MCF 10A (cell line): ENCODE measurements at places on chromosomes 4 and X. TPM values are rescaled to one million over a fixed set of nuclear protein-coding genes. Genes with fewer than 3 reads are reported as not detected.
A peak's percentile ranks its signal among the peaks of the same experiment; 100 is the strongest.

DNA sequence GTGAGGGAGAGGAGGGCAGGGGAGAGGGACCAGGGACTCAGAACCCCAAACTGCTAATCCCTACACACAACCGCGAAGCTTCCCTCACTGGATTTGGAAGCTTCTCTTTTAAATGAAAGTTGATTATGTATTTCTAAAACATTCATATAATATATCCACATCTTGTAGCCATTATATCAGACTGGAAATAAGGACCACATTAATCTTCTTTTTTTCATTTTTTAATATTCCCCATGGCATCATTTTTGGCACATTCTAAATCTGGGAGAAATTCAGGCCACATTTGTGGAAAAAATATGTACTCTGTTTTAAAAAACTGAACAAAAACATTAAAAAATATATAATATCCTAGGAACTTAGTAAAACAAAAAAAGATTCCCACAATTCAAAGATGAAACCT lies 97.8 kb downstream of the AFAP1 start:
- H3K27me3 ChIP-seq = no peaks in the 10 kb centered on the region
- no peak for DNase-seq
- H3K4me3 ChIP-seq = no peak overlapping the region
- peaks cover 29% of the 10 kb centered on the region for H3K36me3 ChIP-seq

DNA sequence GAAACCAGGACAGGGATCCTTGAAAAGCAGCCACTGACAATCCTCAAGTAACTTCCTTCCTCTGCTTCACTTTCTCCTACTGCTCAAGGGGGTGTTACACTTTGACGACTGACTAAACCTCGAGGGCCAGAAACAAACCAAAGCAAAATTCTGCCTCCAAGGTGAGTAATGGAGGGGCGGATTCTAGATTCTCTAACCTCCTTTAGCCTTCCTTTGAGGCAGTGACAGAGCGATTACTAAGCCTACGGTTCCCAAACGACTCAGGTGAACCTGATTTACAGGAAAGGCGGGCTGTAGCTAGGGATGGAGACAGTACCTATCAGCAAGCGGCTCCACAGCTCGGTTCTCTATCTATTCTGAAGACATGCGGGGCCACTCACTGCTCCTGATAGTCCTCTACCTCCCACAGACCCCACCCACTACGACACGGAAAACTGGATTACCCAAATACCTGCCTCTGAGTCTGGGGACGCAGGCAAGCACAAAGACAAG lies 487 bp downstream of the TBCK start:
- H3K4me3 ChIP-seq = no peak overlapping the region
- H3K4me1 ChIP-seq = peaks cover 25% of the 10 kb centered on the region
- no peaks in the 10 kb centered on the region for H3K27me3 ChIP-seq
- DNase-seq = peak; percentile 54

GRCh38 chrX:11341274-11342201 lies 48.3 kb downstream of the AMELX start:
- peaks cover 21% of the 10 kb centered on the region for H3K27me3 ChIP-seq
- no peak overlapping the region for H3K4me3 ChIP-seq
- H3K27ac ChIP-seq = peak overlapping the region; percentile 46
- peaks cover 11% of the 10 kb centered on the region for H3K4me1 ChIP-seq

DNA sequence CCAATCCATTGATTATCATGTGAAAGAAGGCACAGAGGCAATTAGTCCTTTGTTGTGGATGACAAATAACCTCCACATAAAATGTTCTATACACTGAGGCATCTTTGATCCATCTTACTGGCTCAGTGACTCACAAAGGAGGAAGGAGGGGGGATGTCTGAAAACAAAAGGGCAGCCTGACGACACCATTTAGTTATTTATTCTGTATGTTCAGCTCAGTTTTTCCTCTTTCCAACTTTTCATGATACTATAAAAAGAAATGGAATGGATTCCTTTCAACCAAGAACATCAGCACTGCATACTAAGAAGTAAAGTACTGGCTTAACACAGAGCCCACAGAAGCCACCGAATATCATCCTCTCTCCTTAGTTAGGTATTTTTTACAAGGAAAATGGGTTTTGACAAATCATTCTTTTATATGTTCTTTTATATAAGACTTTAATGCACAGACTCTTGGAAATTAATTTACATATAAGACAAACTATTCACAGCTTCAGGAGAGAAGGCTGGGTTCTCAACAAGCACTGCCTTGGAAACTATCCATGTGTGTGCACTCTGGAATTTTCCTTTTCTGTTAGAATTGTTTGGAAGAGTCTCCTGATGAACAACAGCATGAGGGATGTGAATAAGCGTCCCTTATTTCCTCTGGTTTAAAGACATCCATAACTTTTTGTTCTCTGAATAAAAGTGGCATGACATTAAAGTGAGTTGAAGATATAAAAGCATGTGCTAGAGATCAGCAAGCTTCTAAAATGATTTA lies 135.6 kb downstream of the TSPAN5 start:
- H3K27me3 ChIP-seq = no peaks in the 10 kb centered on the region
- peaks cover 33% of the 10 kb centered on the region for H3K4me1 ChIP-seq
- no peaks in the 10 kb centered on the region for H3K36me3 ChIP-seq
- peak; percentile 42 for DNase-seq
- no peak overlapping the region for H3K4me3 ChIP-seq

- no peak overlapping the region for H3K4me3 ChIP-seq
- no peaks in the 10 kb centered on the region for H3K4me1 ChIP-seq
- no peaks in the 10 kb centered on the region for H3K36me3 ChIP-seq
- H3K27ac ChIP-seq = no peak overlapping the region
Measured at GRCh38 chrX:139156356-139156755, 374.2 kb upstream of the F9 start.

- H3K4me3 ChIP-seq = no peak overlapping the region
- DNase-seq = no peak
- peaks cover 10% of the 10 kb centered on the region for H3K4me1 ChIP-seq
Measured at GRCh38 chr4:17265139-17265538, 246.8 kb downstream of the QDPR start.

The CPZ gene
- not detected in 2 replicates for total RNA-seq

The HCFC1 gene
- 40.3 and 44.5 TPM in 2 replicates for total RNA-seq

- DNase-seq = no peak
- no peaks in the 10 kb centered on the region for H3K36me3 ChIP-seq
- H3K4me1 ChIP-seq = no peaks in the 10 kb centered on the region
- H3K27me3 ChIP-seq = no peaks in the 10 kb centered on the region
- H3K4me3 ChIP-seq = no peak overlapping the region
- H3K27ac ChIP-seq = no peak overlapping the region
Measured at GRCh38 chrX:153527208-153527607, 9.8 kb downstream of the ATP2B3 start.

The TEX13C gene
- not detected in 2 replicates for total RNA-seq

- no peak overlapping the region for H3K4me3 ChIP-seq
- no peaks in the 10 kb centered on the region for H3K4me1 ChIP-seq
- no peak for DNase-seq
- H3K36me3 ChIP-seq = no peaks in the 10 kb centered on the region
Measured at GRCh38 chr4:94803181-94803580, 45.4 kb downstream of the BMPR1B start.

- H3K27me3 ChIP-seq = no peaks in the 10 kb centered on the region
- H3K4me1 ChIP-seq = no peaks in the 10 kb centered on the region
- H3K4me3 ChIP-seq = no peak overlapping the region
- peak overlapping the region; percentile 31 for H3K27ac ChIP-seq
- peaks cover 5% of the 10 kb centered on the region for H3K36me3 ChIP-seq
- DNase-seq = peak; percentile 35
Measured at GRCh38 chr4:75916091-75916661, 13.9 kb upstream of the PPEF2 start.

GRCh38 chrX:356385-357034 lies 30.2 kb downstream of the PPP2R3B start:
- H3K27me3 ChIP-seq = no peaks in the 10 kb centered on the region
- no peaks in the 10 kb centered on the region for H3K4me1 ChIP-seq
- H3K36me3 ChIP-seq = peaks cover 12% of the 10 kb centered on the region
- no peak overlapping the region for H3K27ac ChIP-seq
- no peak overlapping the region for H3K4me3 ChIP-seq
- DNase-seq = no peak

The CT47B1 gene
- not detected in 2 replicates for total RNA-seq
